H1 (cell line): ENCODE measurements at places on chromosomes 2 and 18.

DNA sequence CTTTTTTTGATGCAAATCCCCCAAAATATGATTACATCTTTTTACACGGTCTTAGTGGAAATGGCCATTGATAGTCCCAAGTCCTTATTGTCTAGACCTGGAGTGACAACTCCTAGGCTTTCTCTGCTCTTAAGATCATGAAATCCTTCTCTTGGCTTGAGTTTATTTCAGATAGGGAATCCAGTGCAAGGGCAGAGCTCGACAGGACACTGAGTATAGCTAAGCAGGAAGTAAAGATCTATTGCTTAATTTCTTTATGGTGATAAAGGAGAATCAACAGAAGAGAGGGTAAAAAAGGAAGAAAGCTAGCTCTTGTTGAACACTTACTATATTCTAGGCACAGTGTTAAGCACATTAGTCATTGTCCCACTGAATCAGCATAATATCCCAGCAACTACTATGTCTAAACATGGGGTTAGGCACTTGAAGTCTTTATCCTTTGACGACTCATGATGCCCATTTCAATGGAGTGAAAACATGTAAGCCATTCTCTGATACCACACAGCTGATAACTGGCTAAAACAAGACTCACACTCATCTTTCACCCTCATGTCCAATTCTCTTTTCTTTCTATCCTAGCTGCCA is 74.1 kb upstream of the LRATD1 start:
- no peak for DNase-seq

- DNase-seq = no peak
Measured at GRCh38 chr2:111897630-111897923, 830 bp upstream of the MERTK start.

GRCh38 chr2:37920570-37920969 is 4.5 kb upstream of the RMDN2 start:
- no peak for DNase-seq

DNA sequence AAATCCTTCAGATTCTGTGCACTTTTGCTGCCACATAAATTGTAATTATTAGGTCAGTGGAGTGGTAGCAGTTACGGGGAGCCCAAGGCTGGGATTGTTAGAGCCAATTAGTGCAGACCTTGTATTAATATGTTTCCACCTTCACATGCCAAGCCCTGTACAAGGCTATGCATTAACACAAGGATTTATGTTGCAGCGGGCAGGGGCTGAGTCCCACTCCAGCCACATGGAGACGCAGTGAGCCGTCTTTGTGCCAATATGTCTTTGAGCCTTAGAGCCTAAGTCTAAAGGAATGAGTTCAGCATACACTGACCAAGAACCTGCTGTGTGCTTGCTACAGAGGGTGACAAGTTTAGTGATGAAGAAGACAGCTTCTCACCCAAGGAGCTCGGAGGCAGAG is 238.2 kb downstream of the TSN start:
- DNase-seq = no peak

- no peak for DNase-seq
Measured at GRCh38 chr18:43627848-43628530, 350.7 kb upstream of the SYT4 start.

- DNase-seq = no peak
Measured at GRCh38 chr18:80253871-80254492, 6.7 kb upstream of the PARD6G start.

- DNase-seq = peak; percentile 37
Measured at GRCh38 chr2:241762321-241762932, 14.2 kb upstream of the GAL3ST2 start.

- DNase-seq = no peak
Measured at GRCh38 chr2:8885449-8886201, 48.2 kb upstream of the KIDINS220 start.

DNA sequence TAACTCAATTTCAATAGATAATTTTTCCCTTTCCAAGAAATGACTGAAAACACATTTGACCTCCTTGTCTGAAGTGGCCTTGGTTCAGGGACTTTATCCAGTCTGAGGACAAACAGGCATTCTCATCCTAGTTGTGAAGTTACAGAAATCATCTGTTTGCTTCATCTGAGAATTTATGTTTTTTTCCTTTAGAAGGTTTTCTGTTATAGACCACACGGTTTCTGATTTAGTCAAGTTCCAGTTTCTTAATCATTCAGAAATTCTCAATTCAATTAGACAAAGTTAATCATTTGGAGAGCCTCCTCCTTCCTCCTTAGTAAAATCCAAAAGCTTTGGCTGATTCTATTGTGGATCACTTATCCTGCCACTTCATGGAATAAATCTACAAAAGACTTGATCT is 60.9 kb downstream of the ICOS start:
- no peak for DNase-seq

- DNase-seq = no peak
Measured at GRCh38 chr2:224263571-224264043, 138.3 kb downstream of the FAM124B start.

DNA sequence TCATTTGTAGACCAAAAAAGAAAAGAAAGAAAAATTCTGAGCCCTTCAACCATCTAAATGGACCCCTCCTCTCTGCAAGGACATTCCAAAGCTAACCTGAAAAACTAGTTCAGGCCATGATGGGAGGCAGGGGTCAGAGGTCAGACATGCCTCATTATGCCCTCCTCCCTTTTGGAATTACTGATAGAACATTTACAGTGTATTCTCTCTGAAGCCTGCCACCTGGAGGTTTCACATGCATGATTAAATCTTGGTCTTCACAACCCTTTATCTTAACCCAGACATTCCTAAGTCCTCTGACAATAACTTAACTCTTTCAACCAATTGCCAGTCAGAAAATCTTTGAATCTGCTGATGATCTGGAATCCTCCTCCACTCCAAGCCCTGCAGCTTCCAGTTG is 86.0 kb downstream of the SPP2 start:
- no peak for DNase-seq

GRCh38 chr2:232636788-232637420 is 3.5 kb downstream of the EFHD1 start:
- DNase-seq = no peak

DNA sequence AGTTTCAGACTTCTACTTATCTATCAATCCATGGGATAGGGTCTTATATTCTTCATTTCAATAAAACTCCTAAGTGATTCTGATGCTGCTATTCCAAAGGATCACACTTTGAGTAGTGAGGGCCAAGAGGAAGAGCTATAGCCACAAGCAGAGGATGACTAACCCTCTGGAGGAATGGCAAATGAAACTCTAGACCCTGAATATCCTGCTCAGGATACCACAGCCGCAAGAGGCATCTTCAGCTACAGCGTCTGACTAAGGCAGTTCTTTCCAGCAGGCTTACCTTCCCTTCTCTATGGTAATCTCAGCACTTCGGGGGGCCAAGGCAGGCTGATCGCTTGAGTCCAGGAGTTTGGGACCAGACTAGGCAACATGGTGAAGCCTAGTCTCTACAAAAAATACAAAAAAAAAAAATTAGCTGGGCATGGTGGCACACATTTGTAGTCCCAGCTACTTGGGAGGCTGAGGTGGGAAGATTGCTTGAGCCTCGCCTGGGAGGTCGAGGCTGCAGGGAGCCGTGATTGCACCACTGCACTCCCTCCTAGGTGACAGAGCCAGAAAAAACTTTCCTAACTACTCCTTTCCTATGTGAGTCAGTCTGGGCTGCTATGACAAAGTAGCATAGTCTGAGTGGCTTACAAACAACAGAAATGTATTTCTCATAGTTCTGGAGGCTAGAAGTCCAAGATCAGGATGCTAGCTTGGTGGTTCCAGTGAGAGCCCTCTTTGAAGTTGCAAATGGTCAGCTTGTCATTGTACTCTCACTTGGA is 371.9 kb downstream of the IRS1 start:
- no peak for DNase-seq

DNA sequence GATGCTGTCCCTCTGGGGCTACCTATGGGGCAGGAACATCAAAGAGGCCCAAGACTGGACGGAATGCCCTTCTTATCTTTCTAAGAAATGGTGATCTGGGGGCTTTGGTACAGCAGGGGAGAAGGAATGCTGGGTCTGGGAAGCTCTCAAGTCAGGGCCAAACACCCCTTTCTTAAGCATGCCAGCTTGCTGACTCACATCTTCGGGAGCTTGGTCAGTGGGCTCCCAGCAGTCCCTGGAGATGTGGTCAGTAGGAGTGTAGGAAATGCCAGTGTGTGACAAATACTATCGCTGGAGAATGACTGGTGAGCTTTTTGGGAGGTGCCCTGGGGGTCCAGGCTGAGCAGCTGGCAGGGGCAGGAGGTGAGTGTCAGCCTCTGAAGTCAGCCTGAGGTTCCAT is 105.0 kb upstream of the CDC42EP3 start:
- DNase-seq = no peak

- DNase-seq = no peak
Measured at GRCh38 chr2:187552828-187553681, 1.2 kb downstream of the TFPI start.

DNA sequence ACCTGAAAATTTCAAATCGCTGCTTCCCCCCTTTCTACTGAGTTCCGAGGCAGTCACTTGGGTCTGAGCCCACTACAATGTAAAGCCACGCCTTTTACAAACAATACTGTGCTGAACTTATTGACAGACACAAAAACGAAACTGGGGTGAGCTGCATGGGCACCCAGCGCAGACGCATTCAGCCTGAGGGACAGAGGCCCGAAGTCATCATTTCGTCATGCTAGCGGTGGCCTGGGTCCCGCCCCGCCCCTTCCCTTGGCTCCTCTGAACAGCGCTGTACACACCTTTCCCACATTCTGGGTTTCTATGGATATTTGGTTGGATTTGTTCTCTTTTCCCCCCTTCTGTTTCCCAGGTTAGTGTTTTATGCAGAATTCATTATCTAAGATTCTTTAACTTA is 71.7 kb downstream of the EIPR1 start:
- DNase-seq = no peak

GRCh38 chr18:13672657-13673056 is 53.7 kb downstream of the FAM210A start:
- no peak for DNase-seq
